ENCODE measurements at places on chromosomes 6 and 20. TPM values are rescaled to one million over a fixed set of nuclear protein-coding genes. Genes with fewer than 3 reads are reported as not detected.

Gene CST1
- total RNA-seq, result 0.80 TPM

Gene EFCAB8
- not detected for total RNA-seq

Gene CDSN
- not detected for total RNA-seq

Gene TRIM31
- total RNA-seq, result not detected

Gene SUPT3H
- 4.0 TPM for total RNA-seq

Gene ENPP1
- 1.9 TPM for total RNA-seq

Gene CFAP61
- not detected for total RNA-seq

Gene UTRN
- 180 TPM for total RNA-seq

Gene LHFPL5
- not detected for total RNA-seq

Gene GLP1R
- not detected for total RNA-seq

Gene SHLD1
- total RNA-seq, result 3.1 TPM

Gene TMEM74B
- 1.4 TPM for total RNA-seq

Gene GCNT2
- 9.3 TPM for total RNA-seq

Gene UCKL1
- 27.4 TPM for total RNA-seq

Gene EEF1A2
- 0.40 TPM for total RNA-seq

Gene AHI1
- 10.8 TPM for total RNA-seq

Gene FAM184A
- 0.54 TPM for total RNA-seq

Gene AGER
- 0.59 TPM for total RNA-seq

Gene SFTA2
- total RNA-seq, result not detected

Gene SLC22A16
- not detected for total RNA-seq

Gene HAO1
- total RNA-seq, result not detected

Gene METTL24
- not detected for total RNA-seq

Gene LPA
- total RNA-seq, result not detected

Gene GPX5
- total RNA-seq, result not detected

Gene SAMD10
- total RNA-seq, result 0.94 TPM

Gene TCF15
- total RNA-seq, result 8.6 TPM

Gene CNKSR3
- total RNA-seq, result 16.3 TPM

Gene MAK
- total RNA-seq, result 0.07 TPM

Gene TREM1
- total RNA-seq, result not detected

Gene BEND6
- 0.33 TPM for total RNA-seq

Gene TM9SF4
- total RNA-seq, result 31.0 TPM

Gene TP53TG5
- not detected for total RNA-seq

Gene RAET1L
- total RNA-seq, result not detected

Gene DEFB115
- total RNA-seq, result not detected

Gene FLRT3
- 0.30 TPM for total RNA-seq

Gene ZSCAN23
- total RNA-seq, result 0.10 TPM

Gene RIPPLY2
- not detected for total RNA-seq

Gene PTK6
- total RNA-seq, result not detected

Gene IRAK1BP1
- 3.3 TPM for total RNA-seq

Gene CDC25B
- 59.7 TPM for total RNA-seq

Gene RAB44
- 0.07 TPM for total RNA-seq

Gene GDAP1L1
- not detected for total RNA-seq

Measured in mammary microvascular endothelial cell (primary cell).